ENCODE measurements at places on chromosomes 12 and 14.

DNA sequence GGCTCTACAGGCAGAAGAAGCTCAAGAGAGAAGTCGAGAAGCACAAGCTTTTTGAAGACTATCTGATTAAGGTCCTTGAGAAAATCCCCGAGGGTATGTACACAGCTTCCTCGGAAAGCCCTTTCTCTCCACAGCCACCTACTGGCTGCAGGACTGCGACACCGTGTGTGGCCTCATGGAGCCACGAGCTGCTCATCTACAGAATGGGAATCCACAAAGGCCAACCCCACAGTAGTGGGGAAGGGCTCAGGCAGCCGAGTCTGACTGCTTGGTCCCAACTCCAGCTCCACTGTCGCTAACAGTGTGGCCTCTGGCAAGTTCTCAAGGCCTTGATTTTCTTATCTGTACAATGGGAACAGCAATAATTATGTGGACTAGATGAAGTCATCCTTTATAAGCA lies 2.5 kb downstream of the CCDC197 start:
- no peak for DNase-seq

GRCh38 chr12:44381341-44381740 lies 494.8 kb downstream of the NELL2 start:
- no peak for DNase-seq

- DNase-seq = no peak
These were observed 11.1 kb upstream of the NINJ2 start for GRCh38 chr12:674272-674781.

DNA sequence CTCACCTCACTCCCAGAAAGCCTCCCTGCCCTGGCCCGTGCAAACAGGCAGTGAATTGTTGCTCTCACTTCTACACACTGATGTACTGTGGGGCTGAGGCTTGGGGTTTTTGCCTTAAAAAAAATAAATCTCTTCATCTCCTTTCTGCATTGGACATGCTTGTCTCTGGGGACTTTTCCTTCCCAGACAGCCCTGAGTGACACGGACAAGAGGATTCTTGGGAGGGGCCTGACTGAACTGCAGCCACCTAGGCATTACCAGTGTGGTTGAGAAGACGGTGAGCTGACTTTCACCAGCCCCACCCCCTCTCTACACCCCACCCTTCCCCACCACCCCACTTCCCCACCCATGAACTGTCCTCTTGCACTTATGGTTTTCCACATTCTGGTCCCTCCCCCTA lies 51.6 kb upstream of the PARP11 start:
- DNase-seq = no peak

- no peak for DNase-seq
These were observed 2.7 kb upstream of the CLECL1 start for GRCh38 chr12:9735601-9736000.

DNA sequence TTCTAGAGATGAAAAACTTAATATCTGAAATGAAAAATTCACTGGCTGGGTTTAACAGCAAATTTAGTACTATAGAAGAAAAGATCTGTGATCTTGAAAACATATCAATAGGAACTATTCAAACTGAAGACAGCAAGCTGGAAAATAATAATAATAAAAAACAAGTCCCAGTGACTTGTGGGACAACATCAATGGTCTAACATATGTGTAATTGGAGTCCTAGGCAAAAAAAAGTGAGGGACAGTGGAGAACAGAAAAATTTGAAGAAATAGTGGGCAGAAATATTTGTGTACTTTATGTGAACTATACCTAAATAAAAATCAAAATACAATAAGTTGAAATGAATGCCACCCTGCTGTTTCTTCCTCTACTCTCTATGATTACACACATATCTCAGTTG lies 2.4 kb upstream of the SERPINA9 start:
- DNase-seq = no peak

GRCh38 chr12:109261087-109261486 lies 48.0 kb downstream of the FOXN4 start:
- DNase-seq = no peak

GRCh38 chr14:102772781-102773570 lies 4.3 kb upstream of the TRAF3 start:
- no peak for DNase-seq

DNA sequence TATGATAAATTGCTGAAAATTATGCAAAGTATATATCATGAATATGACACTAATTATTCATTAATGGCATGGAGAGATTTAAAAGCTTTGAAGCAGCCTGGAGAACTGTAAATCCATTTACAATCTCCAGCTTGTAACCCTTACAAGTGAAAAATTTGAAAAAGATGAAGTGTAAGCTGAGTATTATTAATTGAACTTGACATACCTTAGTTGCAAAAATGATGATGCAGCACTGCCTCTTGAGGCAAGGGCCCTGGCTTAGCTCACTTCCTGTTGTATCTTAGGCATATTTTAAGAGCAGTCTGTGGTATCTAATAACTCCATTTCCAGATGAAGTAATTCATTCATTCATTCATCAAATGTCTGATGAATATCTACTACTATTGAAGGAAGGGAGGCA lies 158.6 kb downstream of the ANO4 start:
- peak; percentile 11 for DNase-seq

DNA sequence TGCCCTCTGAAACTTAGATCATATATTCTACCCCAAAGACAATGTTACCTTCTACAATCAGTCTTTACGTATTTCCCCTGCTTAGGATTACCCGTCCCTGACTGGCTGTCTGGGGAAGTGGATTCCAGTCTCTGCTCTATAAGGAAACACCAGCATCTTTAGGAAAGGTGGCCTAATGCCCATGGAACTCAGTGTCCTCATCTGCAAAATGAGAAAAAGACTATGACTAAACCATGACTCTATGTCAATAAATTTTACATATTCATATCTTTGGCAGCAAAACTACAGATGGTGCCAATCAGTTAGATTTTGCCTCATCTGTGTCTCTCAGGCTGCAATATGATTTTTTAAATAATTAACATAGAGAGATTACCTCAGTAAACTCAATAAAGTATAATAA lies 133.8 kb downstream of the ITPR2 start:
- peak; percentile 52 for DNase-seq

- DNase-seq = no peak
These were observed 10.4 kb downstream of the KRT83 start for GRCh38 chr12:52310622-52311284.

- DNase-seq = no peak
These were observed 84.3 kb upstream of the TTC7B start for GRCh38 chr14:90900476-90901083.

- no peak for DNase-seq
These were observed 176.4 kb downstream of the GRIN2B start for GRCh38 chr12:13805041-13805440.

- no peak for DNase-seq
These were observed 76.3 kb downstream of the GRIP1 start for GRCh38 chr12:66602483-66603143.

DNA sequence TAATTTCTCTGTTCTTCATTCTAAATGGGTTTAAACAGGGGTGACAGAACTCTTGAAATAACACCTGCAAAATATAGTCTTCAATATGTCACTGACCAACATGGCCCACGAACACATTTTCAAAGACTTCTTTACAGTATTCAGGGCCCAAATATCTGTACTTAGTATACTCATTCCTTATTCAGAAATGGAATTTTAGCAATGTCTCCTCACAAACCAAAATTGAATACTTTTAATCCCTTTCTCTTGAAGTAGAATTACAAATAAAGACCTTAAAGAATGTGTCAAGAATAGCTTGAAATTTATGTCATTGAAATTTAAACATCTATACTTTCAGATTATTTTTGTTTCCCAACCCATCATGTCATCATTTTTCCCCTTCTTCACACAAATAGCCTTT lies 263.1 kb downstream of the LRIG3 start:
- DNase-seq = peak; percentile 54

- DNase-seq = no peak
These were observed 124.5 kb downstream of the SLC8A3 start for GRCh38 chr14:70064136-70064865.

GRCh38 chr14:47929334-47929733 lies 253.9 kb upstream of the MDGA2 start:
- DNase-seq = no peak

GRCh38 chr14:52267501-52268278 lies at the start of gene PTGDR:
TSS of gene PTGDR (plus strand) at chr14:52267698. CDS start at chr14:52267815, 117 bp downstream.
- DNase-seq = no peak

- no peak for DNase-seq
These were observed 23.3 kb upstream of the CEP170B start for GRCh38 chr14:104841730-104842129.

DNA sequence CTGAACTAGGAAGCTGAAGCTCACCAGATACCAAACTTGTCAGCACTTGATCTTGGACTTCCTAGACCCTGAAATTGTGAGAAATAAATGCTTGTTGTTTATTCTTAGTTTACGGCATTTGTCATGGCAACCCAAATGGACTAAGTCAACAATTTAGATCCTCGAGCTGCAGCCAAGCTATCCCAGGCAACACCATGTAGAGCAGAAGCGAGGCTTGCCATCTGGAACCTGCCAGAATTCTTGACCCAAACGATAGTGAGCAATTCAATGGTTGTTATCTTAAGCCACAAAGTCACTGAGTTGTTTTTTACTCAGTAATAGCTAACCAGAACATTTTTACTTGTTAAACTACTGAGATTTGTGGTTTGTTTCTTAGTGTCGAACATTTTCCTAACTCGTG lies 458.5 kb upstream of the FLRT2 start:
- no peak for DNase-seq

DNA sequence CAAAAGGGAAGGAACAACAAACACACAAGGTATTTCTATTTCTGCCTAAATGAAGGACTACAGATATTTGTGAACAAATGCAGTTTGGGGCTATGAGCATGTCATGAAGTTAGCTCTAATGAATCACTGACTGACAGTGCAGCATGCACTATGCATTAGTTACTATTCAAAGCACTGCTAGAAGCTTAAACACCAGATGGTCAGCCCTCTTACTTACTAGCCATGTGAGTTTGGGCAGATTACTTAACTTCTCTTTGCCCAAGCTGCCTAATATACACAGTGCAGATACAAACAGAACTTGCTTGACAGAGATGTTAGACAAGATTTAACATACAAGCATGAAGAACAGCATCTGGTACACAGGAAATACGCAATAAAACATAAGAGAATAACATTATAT lies 96.0 kb downstream of the ATXN2 start:
- DNase-seq = no peak

DNA sequence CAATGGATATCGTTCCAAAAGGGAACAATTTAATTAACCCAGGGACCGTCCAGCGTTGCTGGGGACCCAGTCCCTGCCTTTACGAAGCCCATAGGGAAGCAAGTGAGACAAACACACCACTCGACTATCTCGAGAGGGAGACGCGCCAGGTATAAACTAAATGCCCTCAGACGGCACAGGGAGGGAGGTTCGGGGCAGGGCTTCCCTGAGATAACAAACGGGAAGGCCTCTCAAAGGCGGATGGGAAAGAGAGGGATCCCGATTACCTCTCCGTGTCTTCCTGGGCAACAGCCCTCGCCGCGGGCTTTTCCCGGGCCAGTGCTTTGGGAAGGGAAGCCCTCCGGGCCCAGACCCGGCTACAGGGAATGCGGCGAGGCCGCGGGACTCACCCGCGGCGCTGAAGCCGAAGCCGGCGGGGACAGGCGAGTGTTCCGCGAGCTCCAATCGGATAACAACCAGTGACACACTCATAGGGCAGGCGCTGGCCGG lies 390 bp downstream of the BRAP start:
- no peak for DNase-seq

- no peak for DNase-seq
These were observed 19.0 kb downstream of the KLRB1 start for GRCh38 chr12:9588749-9589148.

GRCh38 chr14:102539544-102540314 lies 30.2 kb upstream of the ANKRD9 start:
- DNase-seq = peak; percentile 86

All from fibroblast of upper back skin (primary cell).